ENCODE measurements at places on chromosomes 1 and 21. TPM values are rescaled to one million over a fixed set of nuclear protein-coding genes. Genes with fewer than 3 reads are reported as not detected.

The ACTA1 gene
- 8.8 TPM for total RNA-seq

The OR14K1 gene
- not detected for total RNA-seq

The PAPPA2 gene
- total RNA-seq: 1.4 TPM

The RAB13 gene
- total RNA-seq: 38.0 TPM

The CAMK1G gene
- 2.8 TPM for total RNA-seq

The C1orf141 gene
- not detected for total RNA-seq

The OR10J1 gene
- not detected for total RNA-seq

The VSIG8 gene
- total RNA-seq: not detected

The CFH gene
- total RNA-seq: not detected

The PEA15 gene
- total RNA-seq: 104 TPM

The FCRL6 gene
- not detected for total RNA-seq

All from GM23338 (cell line).